Activated CD4-positive, alpha-beta T cell treated with anti-CD3 and anti-CD28 coated beads for 36 hours (primary cell): ENCODE measurements at places on chromosomes 11 and 22. TPM values are rescaled to one million over a fixed set of nuclear protein-coding genes. Genes with fewer than 3 reads are reported as not detected.

DNA sequence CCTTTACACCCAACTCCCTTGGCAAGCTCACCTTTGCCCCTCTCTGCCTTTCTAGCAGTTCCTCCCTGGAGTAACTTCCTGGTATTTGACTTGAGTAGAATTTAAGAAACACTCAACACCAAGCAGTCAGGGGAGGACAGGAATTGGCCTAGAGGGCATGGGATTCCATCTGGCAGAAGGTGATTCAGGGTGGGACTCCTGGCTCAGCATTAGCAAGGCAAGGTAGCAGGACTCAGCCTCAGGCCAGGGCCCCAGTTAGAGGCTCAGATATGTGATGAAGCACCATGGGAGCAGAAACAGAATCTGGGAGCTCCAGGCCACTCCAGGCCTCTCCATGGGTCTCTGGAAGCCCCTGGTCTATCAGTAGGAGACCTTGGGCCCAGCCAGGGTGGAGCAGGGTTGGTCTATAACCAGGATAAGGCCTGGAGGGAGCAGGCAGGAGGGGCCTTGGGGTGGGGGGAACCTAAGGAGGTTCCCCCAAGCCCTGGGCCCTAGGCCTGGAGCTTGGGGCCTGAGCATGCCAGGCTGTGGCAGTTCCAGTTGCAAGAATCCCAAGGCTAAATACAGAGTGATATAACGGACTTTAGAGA is 148.2 kb downstream of the PARVA start:
- H3K36me3 ChIP-seq, result no peaks in the 10 kb centered on the region
- no peak for DNase-seq
- H3K4me3 ChIP-seq, result no peak overlapping the region
- H3K27me3 ChIP-seq, result peaks cover 2% of the 10 kb centered on the region
- H3K4me1 ChIP-seq, result no peaks in the 10 kb centered on the region

DNA sequence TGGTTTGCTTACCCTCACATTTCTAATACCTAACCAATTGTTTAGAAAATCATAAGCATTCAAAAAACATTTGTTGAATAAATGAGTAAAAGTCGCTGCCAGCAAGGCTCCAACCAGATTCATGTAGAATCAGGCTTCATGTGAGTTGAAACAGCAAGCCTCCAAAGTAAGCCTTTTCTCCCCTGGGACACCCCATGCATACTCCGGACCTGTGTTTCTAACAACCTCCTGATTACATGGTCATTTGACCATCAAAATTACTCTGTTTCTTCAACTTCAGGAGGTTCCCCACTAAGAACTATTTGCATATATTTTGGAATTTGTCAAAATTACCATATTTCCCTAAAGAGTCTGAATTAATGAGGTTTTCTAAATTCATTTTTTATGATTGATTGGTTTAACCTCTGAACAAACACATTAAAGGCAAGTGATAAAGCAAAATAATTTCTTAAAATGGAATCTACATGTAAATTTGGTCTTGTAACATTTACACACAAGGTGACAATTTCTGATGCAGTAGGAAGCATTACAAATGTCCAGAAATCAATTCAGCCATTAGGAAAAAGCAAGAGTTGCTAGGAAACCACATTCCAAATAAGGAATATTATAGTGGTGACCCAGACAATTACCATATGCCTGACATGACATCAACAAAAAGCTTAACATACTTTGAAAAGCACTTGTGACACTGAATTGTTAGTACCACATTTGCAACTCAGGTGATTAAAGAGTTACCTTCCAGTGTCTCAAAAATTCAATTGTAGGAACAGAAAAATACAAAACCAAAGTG is 252.6 kb downstream of the GUCY1A2 start:
- H3K4me1 ChIP-seq, result no peaks in the 10 kb centered on the region
- no peak overlapping the region for H3K4me3 ChIP-seq
- H3K27ac ChIP-seq, result no peak overlapping the region
- H3K27me3 ChIP-seq, result no peaks in the 10 kb centered on the region

- peaks cover 10% of the 10 kb centered on the region for H3K36me3 ChIP-seq
- DNase-seq, result peak; percentile 49
- H3K27ac ChIP-seq, result peak overlapping the region; percentile 74
- peaks cover 46% of the 10 kb centered on the region for H3K4me1 ChIP-seq
- peaks cover 3% of the 10 kb centered on the region for H3K27me3 ChIP-seq
- H3K4me3 ChIP-seq, result peak overlapping the region; percentile 55
Measured at GRCh38 chr22:38981005-38981991, 849 bp upstream of the APOBEC3B start.

- no peaks in the 10 kb centered on the region for H3K27me3 ChIP-seq
- no peak overlapping the region for H3K4me3 ChIP-seq
- H3K36me3 ChIP-seq, result peaks cover 8% of the 10 kb centered on the region
- peaks cover 9% of the 10 kb centered on the region for H3K4me1 ChIP-seq
- DNase-seq, result peak; percentile 79
Measured at GRCh38 chr11:64787526-64788320, 9.4 kb upstream of the SF1 start.

GRCh38 chr11:41065432-41065831 is 394.0 kb downstream of the LRRC4C start:
- H3K4me1 ChIP-seq, result no peaks in the 10 kb centered on the region
- H3K27ac ChIP-seq, result no peak overlapping the region
- no peaks in the 10 kb centered on the region for H3K27me3 ChIP-seq
- H3K4me3 ChIP-seq, result no peak overlapping the region
- no peaks in the 10 kb centered on the region for H3K36me3 ChIP-seq

MS4A14 gene
- total RNA-seq, result not detected

TRIM51 gene
- total RNA-seq, result not detected

FBLN1 gene
- not detected for total RNA-seq

PRRG4 gene
- total RNA-seq, result 0.18 TPM
